GM10248 (cell line): ENCODE measurements at places on chromosomes 12 and 14.
A peak's percentile ranks its signal among the peaks of the same experiment; 100 is the strongest.

- peak; percentile 63 for DNase-seq
Measured at GRCh38 chr14:52961060-52961639, 10.3 kb upstream of the FERMT2 start.

DNA sequence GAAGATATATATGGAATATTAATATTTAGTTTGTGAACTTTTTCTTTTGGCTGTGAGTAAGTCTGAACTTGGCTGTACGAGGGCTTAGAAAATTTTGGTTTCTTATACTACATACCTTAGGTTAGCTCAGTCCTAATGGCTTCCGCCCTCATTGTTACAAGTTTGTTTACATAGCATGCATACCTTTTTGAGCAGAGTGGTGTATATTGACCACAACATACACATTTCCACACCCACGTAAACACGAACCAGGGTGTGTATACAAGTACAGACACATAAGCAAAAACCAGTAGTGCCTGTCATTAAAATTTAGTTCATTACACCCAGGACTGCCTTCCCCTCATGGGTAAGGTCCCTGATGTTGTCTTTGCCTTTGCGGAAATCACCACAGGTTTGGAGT, 230.2 kb upstream of the RGS6 start:
- no peak for DNase-seq

- DNase-seq, result no peak
Measured at GRCh38 chr12:18101043-18101442, 11.1 kb upstream of the RERGL start.

GRCh38 chr12:51505360-51506105, 80.9 kb downstream of the SLC4A8 start:
- no peak for DNase-seq

- no peak for DNase-seq
Measured at GRCh38 chr12:325906-326305, 63.2 kb downstream of the KDM5A start.

DNA sequence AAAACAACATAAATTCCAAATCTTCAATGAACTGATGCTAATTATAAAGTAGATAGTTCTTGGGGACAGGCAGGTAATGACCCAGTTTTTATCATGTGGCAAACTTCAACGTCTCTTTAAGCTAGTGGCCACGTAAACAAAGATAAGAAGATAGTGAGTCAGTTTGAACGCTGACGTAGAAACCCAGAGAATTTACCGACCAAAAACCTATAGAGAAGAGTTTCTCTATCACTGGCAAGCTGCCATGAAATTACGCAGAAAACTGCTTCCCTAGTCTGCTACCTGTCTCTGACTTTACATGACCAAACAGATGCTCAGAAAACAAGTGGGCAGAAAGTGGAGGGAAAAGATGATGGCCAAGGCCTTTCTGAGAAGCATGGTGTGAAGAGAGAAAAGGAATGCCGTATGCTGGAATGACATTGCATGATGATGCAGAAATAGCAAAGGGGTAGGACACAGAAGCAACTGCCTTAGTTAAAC, 136.3 kb downstream of the ITPR2 start:
- no peak for DNase-seq

DNA sequence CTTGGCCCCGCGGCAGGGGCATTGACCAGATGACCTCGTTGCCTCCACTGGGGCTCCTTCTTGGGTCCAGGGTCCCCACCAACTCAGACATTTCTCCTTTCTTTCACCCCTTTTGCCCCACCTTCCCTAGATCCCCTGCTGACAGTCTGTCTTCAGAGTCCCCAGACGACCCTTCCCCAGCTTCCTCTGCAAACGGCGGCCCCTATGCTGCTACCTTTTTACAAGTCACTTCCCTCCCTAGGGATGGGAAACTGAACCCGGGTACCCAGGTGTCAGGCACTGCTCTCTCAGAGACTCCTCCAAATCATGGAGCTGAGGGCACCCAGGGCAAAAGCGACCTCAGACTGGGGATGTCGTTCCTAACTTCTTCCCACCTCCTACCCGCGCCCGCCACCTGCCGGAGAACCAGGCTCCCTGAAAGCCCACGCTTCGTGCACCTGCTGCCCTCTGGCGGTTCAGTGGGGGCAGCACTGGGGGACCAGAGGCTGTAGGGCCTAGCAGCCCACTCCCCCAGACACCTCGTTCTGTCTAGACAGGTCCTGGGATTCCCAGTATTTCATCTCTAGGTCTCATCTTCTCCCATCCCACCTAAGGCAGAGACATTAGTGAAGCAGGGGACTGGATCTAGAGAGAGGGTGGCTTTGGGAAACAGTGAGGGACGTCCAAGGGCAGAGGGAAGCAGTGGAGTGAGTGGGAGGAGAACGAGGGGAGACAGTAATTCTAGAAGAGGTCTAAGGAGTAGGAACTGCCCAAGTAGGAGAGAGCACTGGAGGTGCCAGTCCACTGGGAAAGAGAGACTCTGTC, 4.9 kb downstream of the ZNF385A start:
- DNase-seq, result peak; percentile 93

DNA sequence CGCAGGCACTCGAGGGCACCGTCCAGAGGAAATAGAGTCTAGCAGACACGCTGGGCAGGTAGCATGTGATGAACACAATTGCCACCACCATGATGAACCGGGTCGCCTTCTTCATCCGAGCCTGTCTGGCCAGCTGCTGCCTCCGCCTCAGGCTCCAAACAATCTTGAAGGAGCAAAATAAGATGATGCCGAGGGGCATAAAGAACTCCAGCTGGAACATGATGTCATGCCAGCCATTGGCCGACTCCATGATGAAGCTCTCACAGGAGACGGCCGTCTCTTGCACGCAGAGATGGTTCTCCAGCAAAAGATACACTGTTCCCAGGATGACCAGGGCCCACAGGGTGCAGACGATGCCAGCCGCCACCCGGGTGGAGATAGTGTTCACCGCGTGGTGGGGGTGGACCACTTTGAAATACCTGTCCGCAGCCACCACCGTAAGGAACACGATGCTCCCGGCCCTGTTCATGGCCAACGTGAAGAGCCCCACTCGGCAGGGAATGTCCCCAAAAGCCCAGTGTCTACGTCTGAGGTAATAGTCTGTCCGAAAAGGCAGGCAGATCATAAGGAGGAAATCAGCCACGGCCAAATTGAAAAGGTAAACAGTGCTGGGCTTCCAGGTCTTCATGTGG, 945 bp downstream of the HCAR1 start:
- DNase-seq, result no peak

- DNase-seq, result no peak
Measured at GRCh38 chr12:11508699-11509098, 113.3 kb upstream of the PRB2 start.

- no peak for DNase-seq
Measured at GRCh38 chr12:61356485-61356884, 903.7 kb upstream of the USP15 start.

GRCh38 chr14:56562883-56563282, 16.7 kb upstream of the TMEM260 start:
- DNase-seq, result no peak

DNA sequence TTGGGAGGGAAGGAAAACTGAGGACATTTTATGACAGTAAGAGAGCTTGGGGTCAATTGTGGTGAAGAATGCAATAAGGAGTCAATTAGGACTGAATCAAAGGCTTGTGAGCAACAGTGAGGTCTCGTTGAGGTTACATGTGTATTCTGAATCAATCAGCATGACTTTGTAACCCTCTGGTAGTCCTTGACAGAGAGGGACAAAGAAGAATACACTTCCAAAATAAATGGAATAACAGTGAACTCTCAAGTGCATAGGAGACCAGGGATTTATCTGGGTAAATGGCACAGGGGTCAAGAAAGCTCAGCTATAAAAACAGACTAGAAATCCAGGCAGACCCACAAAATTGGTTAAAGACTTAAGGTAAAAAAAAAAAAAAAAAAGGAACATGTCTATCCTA, 85.1 kb upstream of the NAV3 start:
- DNase-seq, result no peak

- no peak for DNase-seq
Measured at GRCh38 chr14:53836551-53836950, 120.1 kb downstream of the BMP4 start.

DNA sequence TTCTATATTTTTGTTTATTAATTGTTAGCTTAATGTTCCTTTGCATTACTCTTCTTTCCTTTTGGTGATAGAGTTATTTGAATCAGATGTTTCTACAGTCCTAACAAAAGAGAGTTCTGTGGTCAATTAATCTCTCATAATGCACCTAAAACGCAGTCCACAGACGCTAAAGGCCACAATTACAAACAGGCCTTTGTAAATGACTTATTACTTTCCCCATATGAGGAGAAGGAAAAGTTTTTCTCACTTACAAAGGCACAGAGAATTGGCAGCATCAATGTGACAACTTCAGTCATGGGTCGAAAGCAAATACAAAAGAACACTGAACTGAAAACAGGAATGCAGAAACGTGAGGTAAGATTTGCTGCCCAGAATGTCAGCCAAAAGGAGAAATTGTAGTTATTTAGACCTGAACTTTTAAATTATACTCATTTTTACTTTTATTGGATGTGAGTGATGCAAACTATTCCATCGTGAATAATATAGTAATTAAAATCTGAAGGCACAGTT, 142.0 kb upstream of the SYT10 start:
- no peak for DNase-seq

- DNase-seq, result no peak
Measured at GRCh38 chr14:97975962-97976361, 1178.8 kb downstream of the VRK1 start.

DNA sequence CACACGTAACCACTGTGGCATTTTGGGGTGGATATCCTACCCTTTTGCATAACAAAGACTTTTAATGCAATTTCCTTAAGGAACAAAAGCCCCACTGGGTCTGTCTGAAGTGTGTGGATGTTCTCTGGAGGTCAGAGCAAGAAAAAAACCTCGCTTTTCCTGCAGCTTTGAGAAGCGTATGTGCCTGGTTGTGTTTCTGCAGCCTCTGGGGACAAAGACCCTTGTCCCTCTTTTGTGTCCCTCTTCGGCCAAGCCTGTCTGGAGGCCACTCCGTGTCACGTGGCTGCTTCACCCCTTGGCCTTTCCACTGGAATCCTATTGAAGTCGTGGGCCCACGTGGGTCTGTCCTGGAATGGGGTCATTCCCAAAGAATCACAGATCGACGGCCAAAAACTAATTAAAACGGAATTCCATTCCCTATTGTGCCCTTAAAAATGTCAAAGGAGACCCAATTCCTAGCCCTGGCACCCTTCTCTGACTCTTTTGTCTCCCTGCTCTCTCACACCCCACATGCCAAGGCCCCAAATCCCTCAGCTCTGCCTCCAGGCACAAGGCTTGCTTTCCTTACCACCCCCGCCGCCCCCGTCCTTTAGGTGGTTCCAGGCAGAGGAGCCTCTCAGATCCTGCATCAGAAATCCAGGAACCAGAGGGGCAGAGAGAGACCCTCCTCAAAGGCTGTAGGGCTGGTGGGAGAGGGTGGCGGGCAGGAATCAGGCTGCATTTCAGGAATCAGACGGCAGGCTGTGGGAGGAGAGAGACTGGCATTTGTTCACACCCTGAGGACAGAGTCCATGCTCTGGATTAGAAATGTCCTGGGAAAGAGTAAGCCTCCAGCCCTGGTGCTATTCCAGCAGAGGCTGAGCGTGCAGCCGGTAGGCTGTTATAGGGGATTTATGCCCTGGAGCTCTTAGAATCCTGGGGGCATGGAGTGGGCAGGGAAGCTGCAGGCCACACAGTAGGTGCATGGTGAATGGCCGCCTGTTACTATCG, 12.6 kb upstream of the CYP46A1 start:
- DNase-seq, result no peak

GRCh38 chr14:67938071-67938470, 118.5 kb downstream of the RAD51B start:
- DNase-seq, result no peak

- no peak for DNase-seq
Measured at GRCh38 chr12:116881325-116881876, at the start of gene HRK. Gene HRK (minus strand): TSS chr12:116881441. CDS start chr12:116881307, 134 bp downstream.

DNA sequence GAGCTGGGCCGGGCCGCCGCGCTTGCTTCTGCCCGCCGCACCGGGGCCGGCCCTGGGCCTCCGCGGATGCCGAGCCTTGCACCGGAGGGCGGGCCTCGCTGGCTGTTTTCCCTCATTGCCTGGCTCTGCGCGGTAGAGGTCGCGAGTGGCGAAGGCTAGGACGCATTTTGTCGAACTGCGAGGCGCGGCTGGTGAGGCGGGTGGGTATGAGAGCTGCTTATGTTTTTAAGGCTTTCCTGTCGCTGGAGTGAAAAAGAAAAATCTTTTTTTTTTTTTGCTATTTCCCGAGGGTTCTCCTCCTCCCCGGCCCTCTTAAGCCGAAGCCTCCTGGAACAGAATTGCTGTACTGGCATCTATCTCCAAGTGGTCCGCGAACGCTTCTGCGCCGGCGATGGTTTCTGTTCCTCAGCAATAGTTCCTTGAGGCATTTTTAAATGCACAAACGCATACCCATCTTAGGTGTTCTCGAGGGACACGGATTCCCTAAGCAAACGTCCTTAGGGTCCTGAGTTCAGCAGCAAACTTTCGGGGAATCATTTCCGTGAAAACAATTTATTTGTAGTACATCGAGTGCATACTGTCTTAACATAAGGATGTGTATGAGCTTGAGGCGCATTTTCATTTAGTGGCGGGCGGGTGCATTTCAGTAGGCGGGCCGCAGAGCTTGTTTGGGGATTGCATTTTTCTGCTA, 631 bp downstream of the RESF1 start:
- DNase-seq, result peak; percentile 43

DNA sequence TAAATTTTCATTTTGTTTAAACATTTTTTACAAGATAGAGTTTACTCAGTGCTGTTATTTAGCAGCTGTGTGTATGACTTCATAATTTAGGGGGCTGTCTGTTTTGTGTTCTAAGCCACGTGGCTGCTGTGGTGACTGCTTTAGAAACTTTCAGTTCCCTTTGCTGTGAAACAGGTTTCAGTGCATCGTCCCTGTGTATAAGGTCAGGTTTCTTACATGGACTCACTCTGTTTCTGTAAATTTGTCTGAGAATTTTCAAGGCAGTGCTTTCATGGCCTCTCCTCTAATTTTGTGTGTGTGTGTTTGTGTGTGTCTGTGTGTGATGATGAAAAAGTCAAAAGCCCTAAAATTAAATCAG, 32.4 kb downstream of the BICD1 start:
- DNase-seq, result peak; percentile 78

DNA sequence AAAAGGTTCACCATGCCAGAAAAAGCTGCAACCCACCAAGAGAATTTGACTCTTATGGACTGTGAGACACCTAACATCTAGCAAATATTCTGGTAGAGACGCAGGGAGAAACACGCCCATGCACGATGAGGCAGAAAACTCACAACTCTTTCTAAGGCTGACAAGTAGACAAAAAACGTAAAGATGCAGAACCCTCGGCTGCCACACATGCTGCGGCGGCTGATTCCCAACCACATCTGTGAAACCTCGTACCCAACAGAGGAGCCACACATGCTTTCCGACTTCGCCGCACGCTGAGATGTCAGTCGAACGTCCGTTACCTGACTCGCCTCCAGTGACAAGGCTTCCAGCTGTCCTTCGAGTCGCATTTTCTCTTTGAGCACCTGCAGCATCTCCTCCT, 21.8 kb downstream of the GOLGA3 start:
- DNase-seq, result no peak

DNA sequence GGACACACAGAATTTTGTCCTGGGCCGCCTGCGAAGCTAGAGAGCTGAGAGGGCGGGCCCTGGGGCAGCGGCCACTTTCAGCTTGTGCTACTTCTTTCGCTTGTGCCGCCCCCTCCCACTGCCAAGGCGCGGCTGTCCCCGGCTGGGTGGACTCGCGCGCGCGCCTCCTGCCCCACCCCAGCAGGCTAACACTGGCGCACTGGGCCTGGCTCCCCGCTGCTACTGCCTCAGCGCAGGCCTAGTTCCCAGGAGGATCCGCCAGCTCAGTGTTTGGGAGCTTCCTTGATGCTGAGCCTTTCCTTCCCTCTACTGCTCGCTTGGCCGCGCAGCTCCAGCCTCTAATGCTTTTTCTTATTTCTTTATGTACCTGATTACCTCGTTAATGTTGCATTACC, 27.4 kb upstream of the METAP2 start:
- DNase-seq, result no peak

GRCh38 chr12:130398100-130398848, 60.6 kb downstream of the PIWIL1 start:
- DNase-seq, result no peak
